Pons (tissue), 1 donor: ENCODE measurements at places on chromosomes 5 and 9.

GRCh38 chr5:141492168-141492885, 3.4 kb downstream of the PCDHGC5 start:
- DNase-seq = no peak

DNA sequence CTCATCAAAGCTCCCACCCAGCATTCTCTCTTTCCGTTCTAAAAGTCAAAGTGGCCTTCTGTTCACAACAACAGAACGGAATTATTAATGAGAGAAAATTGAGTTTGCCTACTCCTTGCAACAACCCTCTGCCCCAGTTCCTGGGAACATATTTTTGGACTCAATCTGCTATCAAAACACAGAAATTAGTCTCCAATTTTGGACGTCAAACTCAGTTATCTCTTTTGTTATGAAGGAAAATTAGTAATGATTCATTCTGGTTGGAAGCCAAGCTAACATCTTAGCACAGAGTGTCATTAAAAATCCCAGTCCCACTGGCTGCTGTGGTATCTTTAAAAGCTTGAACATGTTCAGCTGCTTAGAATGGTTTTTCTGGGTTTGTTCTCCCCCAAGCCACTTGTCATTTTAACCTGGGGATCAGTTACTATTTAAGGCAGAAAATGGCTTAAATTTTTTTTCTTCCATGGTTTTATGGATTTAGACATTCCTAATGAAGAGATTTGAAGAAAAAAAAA, 343.2 kb downstream of the TRIM32 start:
- no peak for DNase-seq

- DNase-seq = no peak
Observed at GRCh38 chr5:12615141-12615820, 711.0 kb upstream of the CTNND2 start.

GRCh38 chr9:116942593-116943061, 255.5 kb downstream of the TRIM32 start:
- no peak for DNase-seq

DNA sequence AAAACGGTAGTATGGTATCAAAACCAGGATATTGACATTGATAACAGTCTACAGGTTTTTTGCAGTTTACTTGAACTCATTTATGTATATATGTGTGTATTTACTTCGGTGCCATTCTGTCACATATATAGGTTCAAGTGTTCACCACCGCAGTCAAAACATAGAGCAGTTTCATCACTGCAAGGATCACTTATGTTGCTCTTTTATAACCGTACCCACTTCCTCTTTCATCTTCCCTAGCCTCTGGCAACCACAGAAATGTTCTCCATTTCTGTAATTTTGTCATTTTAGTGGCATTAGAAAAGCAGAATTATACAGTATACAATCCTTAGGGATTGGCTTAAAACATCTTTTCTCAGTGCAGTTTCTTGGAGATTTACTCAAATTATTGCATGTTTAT, 90.3 kb downstream of the SH3GL2 start:
- no peak for DNase-seq

DNA sequence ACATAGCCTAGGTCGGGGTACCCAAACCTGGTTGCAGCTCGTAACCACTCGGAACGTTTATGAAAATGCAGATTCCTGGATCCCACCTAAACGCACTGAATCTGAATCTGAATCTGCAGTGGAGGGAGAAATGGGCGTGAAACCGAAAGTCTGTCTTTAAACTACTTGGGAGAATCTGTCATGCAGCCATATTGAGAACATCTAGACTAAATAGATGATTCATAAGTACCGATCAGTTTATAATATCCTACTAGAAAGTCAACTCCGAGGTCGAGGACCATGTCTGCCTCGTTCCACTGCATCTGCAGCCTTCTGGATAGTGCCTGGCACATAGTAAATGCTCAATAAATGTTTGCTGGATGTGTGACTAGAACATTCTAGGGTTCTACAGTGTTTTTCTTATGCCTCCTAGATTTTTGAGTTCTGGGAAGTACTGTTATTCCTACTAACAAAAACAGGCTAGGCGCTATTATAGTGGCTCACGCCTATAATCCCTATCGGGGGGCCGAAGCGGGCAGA, 632 bp downstream of the COQ4 start:
- DNase-seq = no peak
